ENCODE measurements at places on chromosomes 6 and 20. TPM values are rescaled to one million over a fixed set of nuclear protein-coding genes. Genes with fewer than 3 reads are reported as not detected.

DNA sequence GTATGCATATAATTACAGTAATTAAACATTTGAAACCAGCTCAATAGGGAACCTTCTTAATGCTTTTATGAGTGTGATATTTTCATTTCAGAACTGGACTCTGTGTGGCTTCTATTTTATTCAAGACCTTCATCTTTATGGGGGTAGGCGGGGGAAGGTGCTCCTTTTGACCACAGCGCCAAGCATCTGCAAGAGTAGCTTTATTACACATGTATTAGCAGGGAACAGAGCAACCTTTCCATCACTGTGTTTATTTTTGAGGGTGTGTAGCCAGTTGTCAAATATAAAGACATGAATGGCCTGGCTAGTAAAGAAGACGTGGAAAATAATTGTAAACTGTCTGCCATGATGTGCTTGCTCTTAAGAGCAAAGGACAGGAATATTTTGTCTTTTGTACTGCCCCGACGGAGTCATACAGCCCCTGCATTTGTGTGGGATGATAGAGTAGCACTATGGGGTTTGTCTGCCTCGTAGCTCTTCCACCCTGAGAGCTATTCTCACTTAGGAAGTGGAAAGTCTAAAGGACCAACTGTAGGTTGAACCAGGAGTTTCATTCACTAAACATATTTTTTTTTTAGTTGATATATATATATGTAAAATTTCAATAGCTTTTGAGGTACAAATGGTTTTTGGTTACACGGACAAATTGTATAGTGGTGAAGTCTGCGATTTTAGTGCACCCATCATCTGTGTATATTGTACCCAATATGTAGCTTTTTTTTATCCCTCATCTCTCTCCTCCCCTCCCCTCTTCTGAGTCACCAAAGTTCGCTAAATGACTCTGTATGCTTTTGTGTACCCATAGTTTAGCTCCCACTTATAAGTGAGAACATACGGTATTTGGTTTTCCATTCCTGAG, 91.2 kb downstream of the CARMIL1 start:
- no peak for DNase-seq

DNA sequence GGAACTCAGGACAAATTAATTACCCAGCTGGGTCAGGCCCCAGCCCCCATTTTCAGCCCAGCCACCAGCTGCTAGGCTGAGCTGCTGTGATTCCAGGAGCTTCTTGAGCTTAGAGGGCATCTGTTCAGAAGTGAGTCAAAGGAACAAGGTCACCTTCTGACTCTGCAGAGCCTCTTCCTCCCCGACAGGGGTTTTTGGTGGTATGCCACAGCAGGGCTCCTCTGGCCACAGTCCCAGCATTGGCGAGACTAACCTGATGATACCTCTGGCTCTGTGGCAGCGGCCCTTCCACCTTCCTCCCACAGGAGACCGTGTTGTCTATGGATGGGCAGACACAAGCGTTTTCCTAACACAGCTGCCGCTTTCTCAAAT, 39.7 kb downstream of the ZC3H12D start:
- no peak for DNase-seq

DNA sequence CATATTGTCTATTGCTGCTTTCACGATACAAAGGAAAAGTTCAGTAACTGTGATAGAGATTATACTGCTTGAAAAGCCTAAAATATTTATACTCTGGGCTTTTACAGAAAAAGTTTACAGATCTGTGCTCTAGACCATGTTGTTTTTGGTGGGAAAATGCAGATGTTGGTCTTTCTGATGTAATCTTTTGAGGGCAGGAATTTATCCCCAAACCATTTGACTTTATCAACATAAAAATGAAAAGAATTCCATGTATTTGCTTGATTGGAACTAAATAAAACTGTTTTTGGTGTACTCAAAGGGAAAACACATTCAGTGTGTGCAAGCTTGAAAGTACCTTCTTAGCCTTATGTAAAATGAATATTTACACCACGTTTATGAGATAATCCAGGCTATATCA, 603.5 kb downstream of the KHDRBS2 start:
- DNase-seq, result no peak

DNA sequence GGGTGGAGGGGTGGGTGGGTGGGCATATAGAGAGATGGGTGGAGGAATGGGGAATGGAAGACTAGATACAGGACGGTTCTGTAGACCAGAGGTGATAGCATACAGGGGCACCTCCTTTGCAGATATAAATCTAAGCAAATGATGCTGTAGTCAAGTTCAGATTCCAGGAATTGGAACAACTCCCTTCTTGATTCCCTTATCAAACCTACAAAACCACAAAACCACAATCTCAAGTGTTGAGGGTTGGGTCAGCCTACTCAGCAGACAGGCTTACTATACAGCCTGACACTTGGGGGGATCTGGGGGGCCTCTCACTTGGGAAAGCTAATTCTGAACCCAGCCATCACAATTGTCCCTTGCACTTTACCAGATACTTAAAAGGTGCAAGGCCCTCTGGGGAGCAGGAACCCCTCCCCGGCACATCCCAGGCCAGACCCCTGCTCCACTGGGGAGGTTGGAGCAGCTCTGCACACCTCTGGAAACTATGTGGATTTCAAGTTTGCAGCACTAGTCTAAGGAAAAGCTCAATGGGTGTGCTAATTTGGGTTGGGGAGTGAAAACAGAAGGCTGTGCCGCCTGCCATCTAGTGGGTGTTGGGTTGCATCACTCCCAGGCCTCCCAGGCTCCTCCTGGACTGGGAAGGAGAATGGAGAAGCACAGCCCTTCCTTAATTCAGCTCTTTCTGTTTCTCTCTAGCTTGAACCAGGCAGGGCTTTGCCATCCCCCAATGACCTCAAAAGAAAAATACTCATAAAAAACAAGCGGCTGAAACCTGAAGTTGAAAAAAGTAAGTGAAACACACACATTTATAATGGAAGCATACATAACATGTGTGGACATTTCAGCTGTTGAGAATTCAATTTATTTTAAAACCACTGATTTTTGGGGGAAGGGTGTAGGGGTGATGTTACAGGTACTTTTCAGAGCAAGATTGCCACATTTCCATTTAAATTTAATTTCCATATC, 121.2 kb upstream of the LAMP5 start:
- DNase-seq, result peak; percentile 66

Gene SIGLEC1
- total RNA-seq, result 6.7 TPM

- no peak for DNase-seq
These were observed 357.5 kb upstream of the RNF217 start for GRCh38 chr6:124604719-124605118.

DNA sequence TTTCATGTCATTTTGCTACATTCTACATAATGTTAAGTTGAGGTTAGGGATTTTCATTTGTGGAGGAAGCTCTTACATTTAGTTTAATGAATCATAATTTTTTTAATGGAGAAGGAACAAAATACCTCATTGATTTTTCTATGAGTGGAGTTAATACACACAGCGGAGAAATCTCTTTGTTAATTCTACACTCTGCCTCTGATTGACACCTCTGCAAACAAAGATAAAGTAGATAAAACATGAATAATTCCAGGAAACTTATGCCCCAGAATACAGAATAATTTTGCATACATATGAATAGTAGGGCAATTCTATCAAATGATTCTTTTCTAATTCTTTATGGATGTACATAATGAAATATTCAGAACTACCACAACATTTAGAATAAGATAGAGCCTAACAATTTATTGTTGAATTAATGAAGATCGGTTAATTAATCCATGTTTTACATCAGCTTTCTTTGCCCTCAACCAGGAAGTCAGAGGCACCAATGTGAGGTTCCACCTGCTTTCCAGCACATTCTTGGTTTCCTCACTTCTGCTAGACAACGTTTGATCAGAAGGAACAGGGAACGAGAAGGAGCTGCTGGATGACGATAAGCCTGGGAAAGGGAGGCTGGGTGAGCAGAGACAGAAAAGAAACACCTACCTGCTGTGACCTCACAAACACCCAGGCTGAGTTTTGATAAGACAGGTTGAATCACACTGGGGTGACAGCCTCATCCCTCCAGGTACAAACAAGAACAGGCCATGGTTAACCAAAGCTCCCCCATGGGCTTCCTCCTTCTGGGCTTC, 4.3 kb downstream of the OR2H1 start:
- DNase-seq, result no peak

DNA sequence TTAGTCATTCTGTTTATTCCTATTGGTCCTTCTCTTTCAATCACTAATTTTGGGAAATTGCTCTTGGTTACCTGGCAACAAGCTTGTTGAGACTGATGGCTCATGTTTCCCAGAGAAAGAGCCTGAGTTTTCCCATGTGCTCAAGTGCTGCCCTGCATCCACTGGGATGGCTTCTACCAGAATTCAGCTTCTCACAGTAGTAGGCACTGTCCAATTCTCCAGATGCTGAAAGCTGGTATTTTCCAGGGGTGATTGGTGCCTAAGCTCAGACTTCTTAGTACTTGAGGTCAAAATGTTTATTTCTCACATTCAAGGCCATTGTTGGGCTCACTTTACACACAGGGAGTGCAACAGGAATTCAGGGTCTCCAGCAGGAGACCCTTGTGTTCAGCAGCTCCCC, 29.1 kb upstream of the SLC2A12 start:
- no peak for DNase-seq

DNA sequence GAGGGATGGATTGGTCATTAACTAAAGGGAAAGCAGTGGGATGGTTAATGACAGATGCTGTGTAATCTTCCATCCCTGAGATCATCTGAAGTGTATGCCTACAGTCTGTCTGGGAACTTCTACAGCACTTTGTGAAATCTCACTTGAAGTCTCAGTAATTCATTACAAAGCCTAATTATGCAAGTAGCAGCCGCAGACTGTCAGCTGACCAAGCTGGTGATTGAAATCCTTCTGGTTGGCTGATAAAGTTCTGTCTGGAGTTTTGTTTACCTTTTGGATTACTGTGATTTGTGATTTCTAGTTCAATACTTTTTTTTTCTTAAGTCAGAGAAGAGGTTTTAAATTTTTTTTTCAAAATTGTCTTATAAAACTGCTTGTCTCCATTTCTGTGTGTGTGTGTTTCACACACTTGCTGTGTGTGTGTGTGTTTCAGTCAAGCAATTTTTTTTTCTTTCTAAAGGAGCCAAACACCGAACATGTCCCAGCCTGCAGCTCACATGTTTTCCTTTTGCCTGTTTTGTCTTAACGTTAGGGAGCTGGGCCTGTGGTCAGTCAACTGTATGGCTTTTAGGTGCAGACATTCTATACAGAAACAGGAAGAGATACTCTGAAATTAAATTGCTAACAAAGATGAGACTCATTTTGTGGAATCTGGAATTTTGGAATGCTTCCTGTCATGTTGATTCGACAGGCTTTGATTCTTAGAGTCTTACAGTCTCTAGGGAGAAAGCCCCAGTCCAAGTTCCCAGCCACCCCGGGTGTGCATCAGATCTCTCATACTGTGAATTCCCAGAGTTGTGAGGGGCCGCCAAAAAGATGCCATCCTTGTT, 28.5 kb upstream of the ADGRF4 start:
- no peak for DNase-seq
